Stimulated activated CD4-positive, alpha-beta T cell treated with anti-CD3 and anti-CD28 coated beads, Interleukin-1b, Interleukin-23, amount 100 ng/mL, for 1 hour (primary cell): ENCODE measurements at places on chromosomes 2 and 18.

GRCh38 chr2:179186126-179186525 is 78.5 kb downstream of the SESTD1 start:
- DNase-seq, result no peak

GRCh38 chr2:107334306-107334705 is 448.3 kb upstream of the ST6GAL2 start:
- no peak for DNase-seq

DNA sequence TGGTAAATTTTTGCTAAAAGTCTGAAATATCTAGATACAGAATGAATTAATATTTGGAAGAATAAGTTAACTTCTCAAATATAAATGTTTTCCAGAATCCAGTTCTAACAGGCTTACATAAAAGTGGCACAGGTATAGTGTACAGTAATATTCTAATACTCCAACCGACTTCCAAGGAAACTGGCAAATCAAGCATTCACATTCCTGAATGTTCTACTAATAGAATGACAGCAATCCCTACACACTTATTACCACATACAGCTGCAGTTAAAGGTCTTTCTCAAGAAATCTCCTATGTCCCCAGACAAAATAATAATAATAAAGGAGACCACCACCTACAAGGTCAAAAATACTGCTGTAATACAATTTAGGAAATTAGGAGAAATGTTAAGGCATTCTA is 31.9 kb downstream of the TMEM131 start:
- DNase-seq, result no peak

DNA sequence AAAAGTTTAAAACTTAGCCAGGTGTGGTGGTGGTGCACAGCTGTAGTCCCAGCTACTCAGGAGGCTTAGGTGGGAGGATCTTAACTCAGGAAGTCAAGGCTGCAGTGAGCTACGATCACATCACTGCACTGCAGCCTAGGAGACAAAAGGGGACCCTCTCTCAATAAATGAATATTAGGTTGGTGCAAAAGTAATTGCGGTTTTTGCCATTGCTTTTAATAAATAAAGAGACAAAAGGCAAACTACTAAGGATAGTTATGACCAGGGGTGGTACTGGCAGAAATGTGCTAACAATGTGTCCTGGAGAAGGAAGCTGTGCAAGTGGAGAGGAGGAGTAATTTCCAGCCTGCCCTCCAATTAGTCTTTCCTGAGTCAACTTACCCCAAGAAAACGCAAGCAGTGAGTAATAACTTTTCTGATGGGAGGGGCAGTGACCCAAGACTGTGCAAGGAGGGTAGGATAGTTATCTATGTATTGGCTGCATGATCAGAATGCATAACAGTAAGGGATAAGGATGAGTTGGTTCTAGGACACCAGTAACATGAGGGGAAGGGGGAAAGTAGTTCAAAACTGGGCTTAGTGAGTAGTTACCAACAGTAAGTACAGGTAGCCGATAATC is 1.5 kb downstream of the EXOC6B start:
- DNase-seq, result no peak

GRCh38 chr18:45755934-45756333 is 32.0 kb downstream of the SLC14A1 start:
- no peak for DNase-seq

DNA sequence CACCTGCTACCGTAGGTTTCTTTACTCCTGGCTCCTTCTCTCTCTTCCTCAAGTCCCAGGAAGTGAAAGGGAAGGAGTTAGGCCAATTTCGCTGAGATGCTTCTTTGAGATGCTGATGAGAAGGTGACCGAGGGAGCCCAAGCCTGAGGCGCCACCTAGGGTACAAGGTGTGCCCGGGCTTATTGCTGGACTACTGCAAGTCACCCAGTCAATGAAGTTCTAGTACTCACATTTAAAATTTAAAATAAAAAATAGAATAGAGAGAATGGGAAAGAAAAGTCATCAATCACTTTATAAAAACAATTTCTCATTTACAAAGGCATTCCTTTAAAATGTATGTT is 45.3 kb downstream of the ACAA2 start:
- DNase-seq, result no peak

- DNase-seq, result no peak
Measured at GRCh38 chr2:1586251-1586922, 157.9 kb downstream of the PXDN start.

DNA sequence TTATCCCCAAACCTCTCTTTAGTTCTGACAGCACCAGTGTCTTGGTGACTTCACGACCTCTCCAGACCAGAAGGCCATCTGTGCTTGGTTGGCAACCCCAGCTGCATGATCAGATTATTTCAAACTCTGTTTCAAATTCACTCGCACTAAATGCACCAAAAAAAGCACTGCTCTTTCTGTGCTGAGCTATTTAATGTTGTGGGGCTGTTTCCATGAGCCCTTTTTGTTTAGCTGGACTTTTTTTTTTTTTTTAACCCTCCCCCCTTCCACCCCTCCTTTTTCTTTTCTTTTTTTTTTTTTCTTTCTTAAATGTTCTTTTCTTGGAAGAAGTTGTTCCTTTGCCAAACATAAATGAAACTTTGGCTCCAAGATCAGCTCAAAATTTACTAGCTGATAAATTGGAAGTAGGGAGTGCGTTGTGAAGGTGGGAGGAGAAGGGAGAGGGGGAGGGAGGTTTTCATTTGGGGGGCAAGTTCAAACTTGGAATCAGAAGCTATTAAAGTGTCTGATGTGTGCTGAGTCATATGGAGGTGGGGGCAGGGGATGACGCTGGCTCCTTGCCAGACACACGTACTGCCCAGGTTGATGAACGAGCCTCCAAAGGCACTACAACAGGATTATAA is 543.0 kb upstream of the TNP1 start:
- DNase-seq, result no peak

- DNase-seq, result no peak
Measured at GRCh38 chr18:58213440-58213839, 169.4 kb downstream of the NEDD4L start.

DNA sequence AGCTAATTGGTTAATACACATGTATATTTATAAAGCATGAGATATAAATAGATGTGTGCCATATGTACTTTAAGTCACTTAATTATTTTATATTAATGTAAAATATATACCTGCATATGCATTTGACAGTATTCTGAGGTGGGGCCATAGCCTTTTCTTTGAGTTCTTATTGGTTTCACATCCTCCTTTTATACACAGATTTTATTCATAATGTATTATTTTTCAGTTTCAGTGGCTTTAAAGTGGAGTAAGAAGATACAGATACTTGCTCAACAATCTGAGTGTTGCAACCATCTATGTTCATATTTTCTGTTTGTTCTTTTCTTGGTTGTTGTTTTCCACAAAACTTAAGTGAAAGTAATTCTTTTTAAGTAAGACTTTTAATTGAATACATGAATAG is 436.5 kb downstream of the RND3 start:
- DNase-seq, result no peak

DNA sequence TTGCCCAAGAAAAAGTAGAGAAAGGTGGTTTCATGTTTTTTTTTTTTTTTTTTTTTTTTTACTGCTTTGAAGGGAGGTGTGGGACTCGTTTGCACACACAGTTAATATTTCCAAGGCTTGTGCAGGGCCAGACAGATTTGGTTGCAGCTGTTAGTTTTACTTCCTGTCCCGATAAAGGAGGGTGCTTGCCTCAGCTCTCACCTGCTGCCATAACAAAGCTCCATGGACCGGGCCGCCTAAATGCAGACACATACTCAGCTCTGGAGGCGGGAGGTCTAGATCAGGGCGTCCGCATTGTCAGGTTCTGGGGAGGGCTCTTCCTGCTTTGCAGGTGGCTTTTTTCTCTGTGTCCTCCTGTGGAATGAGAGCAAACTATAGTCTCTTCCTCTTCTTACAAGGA is 69.9 kb downstream of the ODC1 start:
- DNase-seq, result no peak

DNA sequence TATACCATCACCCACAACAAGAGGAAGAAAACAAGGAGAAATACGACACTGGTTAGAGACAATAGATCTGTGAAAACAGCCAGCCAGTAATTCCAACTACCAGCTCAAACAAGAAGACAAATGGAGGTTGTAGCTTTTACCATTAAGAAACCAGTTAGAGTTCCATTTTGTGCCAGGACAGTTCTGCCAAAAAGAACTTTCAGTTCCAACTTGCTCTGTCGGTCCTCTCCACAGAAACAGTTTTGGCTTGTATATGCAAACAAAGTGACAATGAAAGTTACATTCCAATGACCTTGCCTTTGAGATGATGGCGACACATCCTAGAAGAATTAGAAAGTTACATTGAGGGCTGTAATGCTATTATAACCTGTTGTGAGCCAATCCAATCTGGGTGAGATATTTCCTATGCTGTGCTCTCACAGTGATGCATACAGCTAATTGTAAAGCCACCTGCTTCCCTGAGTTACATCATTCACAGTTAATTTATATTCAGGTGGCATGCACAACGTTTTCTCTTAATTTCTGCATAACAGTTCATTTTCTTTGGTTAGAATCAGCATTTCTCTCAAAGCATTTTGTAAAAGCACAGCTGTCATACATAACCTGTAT is 1378.4 kb upstream of the PIK3C3 start:
- DNase-seq, result no peak

DNA sequence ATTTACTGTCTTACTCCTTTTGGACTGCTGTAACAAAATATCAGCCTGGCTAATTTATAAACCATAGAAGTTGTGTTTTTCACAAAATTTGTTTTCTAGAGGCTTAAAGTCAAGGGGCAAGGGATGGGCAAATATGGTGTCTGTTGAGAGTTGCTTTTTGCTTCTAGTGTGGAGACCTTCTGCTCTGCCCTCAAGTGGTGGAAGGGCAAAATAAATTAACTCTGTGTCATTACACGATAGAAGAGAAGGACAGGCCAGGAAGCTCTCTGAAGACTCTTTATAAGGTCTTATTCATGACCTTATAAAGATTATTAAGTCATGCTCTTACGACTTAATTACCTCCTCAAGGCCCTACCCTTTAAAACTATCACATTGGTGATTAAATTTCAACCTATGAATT is 181.2 kb upstream of the LRATD1 start:
- no peak for DNase-seq

- no peak for DNase-seq
Measured at GRCh38 chr2:28390746-28391563, 1.7 kb upstream of the FOSL2 start.

GRCh38 chr2:181446985-181447384 is 10.2 kb upstream of the ITGA4 start:
- no peak for DNase-seq

DNA sequence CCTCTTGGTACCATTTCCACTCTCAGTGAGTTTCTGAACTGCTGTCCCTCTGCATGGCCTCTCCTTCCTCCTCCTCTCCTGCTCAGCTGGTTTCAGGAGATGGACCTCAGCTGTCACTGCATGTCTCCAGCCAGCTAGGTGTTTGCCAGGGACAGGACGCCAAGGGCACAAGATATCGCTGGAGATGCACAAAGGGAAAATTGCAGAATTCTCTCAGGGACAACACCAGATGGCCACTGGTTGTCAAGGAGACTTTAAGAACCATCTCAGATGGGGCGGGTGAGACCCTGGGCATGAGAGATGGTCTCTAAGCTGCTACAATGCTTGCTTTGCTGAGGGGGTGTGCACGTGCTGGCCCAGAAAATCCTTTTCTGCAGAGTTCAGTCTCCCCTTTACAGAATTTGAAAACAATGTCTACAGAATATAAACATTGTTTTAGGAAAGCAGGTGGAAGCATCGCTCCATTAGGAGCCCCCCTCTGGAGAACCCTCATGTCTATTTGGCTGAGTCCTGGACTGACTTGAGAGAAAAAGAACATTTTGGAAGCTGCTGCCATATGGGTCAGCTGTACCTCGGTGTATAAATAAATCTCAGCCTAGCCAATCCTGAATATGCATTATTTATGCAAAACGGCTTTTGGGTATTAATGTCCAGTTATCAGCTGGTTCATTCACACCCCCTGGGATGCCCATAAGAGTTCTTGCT is 57.8 kb upstream of the SPP2 start:
- no peak for DNase-seq

GRCh38 chr2:36561237-36561944 is 36.6 kb downstream of the FEZ2 start:
- no peak for DNase-seq

DNA sequence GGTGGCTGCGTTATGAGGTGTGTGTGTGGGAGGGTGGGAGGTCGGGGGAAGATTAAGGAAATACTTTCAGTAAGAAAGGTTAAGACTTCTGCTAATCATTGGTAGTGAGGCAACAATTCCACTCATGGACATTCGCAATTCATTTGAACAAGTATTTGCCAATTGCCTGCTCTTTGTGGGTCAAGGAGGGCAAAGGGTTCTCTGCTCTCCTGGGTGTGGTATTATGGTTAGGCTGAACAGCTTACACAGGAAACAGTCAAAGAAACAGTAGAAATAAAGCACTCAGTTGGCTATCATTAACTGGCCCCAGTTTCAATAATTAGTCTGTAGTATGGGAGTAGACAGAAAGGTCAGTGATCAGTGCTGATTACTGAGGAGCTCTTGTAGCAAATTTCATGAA is 357.0 kb upstream of the FANCL start:
- no peak for DNase-seq

DNA sequence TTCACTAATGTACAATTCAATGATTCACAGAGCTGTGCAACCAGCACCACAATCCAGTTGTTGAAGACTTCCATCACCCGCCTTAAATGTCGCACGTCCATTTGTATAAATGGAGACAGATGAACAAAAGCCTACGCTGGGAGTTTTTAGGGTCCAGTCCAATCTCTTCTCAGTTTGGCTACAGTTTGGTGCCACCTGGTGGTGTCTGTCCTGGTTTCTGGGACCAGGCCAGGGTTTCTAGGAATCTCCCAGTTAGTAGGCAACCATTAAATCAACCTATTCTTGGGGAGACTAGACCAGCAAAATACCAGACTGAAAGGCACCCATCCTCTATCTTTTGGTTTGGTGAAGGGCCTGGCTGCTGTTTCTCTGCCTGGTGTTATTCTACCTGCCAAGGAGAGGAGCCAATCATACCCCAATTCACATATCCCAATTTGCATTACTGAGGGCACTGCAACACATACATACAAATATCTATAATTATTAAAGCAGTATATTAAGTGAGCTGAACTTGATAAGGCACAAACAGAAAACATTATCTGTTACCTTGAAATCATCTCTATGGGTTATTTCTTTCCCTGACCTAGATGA is 3.2 kb upstream of the DDX1 start:
- DNase-seq, result no peak

DNA sequence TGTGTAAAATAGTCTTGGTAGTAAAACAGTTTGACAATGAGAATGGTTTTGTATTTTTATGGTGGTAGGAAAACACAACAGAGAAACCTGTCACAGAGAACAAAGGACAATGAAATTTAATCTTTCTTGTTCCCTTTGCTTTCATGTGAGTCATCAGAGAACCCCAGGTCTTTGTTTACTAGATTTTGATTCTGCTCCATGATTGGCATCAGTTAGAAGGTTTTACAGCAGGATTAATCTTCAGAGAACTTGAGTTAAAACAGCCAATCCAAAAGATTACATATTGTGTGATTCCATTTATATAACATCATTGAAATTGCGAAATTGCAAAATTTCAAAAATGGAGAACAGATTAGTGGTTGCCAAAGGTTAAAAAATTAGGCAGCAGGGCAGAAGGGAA is 2.5 kb downstream of the APLF start:
- no peak for DNase-seq

GRCh38 chr2:100520224-100520623 is 42.6 kb upstream of the PDCL3 start:
- DNase-seq, result no peak

GRCh38 chr2:205704127-205704741 is 21.9 kb downstream of the NRP2 start:
- no peak for DNase-seq
